ENCODE measurements at places on chromosomes 2 and 18. TPM values are rescaled to one million over a fixed set of nuclear protein-coding genes. Genes with fewer than 3 reads are reported as not detected.

DNA sequence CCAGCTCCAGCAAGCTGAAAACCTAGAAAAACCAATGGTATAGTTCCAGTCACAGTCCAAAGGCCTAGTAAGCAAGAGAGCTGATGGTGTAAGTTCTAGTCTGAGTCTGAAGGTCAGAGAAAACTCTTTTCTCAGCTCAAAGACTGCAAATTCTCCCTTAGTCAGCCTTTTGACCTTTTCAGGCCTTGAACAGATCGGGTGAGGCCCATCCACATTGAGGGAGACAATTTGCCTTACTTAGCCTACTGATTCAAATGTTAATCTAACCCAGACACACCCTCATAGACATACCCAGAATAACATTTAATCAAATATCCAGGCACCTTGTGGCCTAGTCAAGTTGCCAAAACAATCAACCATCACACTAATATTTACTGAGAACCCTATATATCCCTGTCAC lies 110.8 kb upstream of the KCNJ3 start:
- no peak for DNase-seq

DNA sequence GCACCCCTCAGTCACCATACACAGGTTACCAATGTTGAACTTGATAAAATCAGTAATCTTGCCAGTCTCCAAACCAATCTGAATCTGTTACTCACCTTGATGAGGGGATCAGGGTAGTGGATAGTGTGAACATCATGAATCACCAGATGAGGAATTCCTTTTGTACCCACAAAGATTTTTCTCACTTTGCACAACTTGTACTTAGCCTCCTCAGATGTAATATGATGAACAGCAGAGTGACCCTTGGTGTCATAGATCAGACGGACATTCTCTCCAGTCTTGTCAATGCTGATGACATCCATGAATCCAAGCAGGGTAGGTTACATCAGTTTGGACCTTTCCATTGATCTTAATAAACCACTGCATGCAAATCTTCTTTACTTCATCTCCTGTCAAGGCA lies 54.7 kb downstream of the MDH1 start:
- no peak for DNase-seq

The KCNF1 gene
- 18.1 TPM for polyA plus RNA-seq

The ZNF804A gene
- 1.3 TPM for polyA plus RNA-seq

GRCh38 chr2:1692342-1692741 lies 52.0 kb downstream of the PXDN start:
- no peak for DNase-seq
